Renal pelvis (tissue), 12 donors: ENCODE measurements at places on chromosomes 16 and 17. TPM values are rescaled to one million over a fixed set of nuclear protein-coding genes. Genes with fewer than 3 reads are reported as not detected.

GRCh38 chr17:39643271-39643670 lies 6.3 kb downstream of the STARD3 start:
- DNase-seq, result no peak

- DNase-seq, result no peak
Measured at GRCh38 chr17:51097708-51098446, 22.8 kb downstream of the SPAG9 start.

- no peak for DNase-seq
Measured at GRCh38 chr16:57191056-57191571, 5.0 kb downstream of the RSPRY1 start.

SPATA32 gene
- 0.61 TPM for polyA plus RNA-seq

HOXB7 gene
- polyA plus RNA-seq, result 55.3 TPM

DNA sequence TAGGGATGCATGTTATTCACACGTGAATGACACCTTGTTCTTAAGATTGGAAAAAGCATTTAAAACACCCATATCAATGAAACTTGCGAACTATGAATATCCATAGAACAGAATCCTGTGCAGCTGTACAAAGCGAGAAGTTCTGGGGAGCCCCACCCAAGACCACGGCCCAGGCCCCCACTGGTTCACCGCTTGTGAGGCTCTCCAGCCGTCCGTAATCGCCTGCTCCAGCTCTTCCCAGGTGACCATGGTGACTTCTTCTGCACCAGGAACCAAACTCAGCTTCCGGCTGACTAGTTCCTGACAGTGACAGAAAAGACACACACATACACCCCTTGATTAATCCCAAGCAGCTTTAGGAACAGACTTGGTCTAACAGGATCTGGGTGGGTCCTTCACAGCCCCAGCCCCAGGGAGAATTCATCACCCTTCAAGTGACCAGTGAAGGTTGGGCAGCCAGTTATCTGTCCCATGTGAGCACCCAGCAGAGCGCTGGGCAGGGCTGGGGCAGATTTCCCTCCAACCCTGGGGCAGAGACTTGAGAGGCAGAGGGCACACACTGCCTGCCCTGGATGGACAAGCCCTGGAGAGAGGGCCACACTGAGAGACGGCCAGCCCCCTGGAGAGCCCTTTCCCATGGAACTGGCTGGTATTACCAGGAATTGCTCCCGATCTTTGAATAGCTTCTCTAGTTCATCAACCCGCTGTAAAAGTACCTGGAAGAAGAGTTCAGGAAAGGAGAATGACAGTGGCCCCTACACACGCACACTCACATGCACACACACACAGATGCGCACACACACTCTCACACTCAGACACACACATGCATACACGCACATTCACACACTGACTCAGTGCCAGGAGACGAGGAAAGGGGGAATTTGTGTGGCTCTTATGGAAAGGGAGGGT lies 3.6 kb downstream of the QRICH2 start:
- DNase-seq, result no peak

DNA sequence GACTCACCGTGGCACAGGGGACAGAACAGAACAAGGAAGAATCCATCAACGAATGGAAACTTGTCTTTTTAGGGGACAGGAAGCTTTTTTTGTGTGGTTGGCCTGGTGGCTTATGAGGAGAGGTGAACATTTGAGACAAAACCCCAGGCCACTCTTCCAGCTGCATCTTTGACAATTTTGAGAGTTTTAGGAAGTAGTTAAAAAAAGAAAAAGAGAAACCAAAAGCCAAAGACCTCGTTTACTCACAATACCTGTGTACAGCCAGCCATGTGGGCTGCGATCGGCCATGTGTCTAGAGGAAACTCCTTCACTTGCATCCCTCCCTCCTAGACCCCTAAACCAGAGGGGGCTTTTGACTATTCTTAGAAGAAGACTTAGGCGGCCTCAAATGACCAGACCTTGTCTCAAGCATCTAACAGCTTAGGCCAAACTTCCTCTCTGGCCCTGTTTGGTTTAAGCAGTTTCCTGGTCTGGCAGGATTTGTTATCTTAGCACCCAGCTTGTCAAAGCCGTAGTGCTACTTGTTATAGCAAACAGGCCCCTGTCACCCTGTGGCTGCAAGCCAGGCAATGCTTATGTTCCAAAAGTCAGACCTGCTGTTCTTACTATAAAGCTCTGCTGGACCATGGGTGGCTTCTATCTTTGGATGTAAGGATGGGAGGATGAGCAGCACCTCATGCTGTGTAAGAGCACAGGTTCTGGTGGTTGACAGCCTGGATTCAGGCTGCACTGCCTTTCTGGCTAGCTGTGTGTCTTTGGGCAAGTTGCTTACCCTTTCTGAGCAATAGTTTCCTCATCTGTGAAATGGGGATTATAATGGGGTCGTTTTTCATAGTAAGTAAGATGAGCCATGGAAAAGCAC lies 17.7 kb downstream of the KSR1 start:
- DNase-seq, result no peak

GRCh38 chr16:13229039-13229438 lies 327.6 kb downstream of the SHISA9 start:
- no peak for DNase-seq

DNA sequence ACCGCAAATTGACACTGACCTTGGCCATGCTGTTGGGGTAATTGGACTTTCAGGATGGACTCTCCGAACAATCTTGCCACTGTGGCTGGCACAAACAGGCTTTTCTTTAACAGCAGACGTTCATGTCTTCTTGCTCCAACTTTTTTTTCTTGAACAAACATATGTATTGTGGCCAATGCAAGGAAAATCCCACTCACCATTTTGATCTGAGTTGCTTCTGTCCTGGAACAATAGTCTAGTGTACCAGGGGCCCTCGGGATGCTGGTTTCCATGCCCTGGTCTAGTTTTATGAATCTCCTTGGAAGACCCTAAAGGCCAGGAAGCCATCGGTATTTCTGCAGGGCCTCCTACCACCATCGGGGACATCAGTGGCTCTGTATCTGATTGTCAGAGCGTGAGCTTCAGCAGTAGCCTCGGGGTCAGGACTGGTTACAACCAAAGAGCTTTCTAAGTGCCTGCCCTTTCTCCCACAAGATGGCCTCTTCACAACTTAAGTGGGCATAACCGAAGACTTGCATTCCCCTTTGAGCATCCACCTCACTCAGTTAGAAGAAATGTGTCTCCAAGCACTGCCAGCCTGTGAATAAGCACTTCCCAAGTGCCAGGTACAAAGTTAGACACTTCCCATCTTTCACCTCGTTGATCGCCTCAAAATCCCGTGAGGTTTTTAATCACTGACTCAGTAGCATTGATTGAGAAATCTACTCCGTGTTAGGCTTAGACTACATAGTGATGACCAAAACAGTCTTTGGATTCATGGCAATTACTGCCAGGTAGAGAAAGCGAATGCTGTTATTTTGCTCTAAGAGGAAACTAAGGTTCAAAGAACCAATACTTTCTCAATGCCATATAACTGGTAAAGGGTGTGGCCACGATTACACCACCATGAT lies 87.0 kb upstream of the TBX2 start:
- DNase-seq, result no peak

- DNase-seq, result no peak
Measured at GRCh38 chr17:8145811-8146210, 6.4 kb downstream of the PER1 start.

DNA sequence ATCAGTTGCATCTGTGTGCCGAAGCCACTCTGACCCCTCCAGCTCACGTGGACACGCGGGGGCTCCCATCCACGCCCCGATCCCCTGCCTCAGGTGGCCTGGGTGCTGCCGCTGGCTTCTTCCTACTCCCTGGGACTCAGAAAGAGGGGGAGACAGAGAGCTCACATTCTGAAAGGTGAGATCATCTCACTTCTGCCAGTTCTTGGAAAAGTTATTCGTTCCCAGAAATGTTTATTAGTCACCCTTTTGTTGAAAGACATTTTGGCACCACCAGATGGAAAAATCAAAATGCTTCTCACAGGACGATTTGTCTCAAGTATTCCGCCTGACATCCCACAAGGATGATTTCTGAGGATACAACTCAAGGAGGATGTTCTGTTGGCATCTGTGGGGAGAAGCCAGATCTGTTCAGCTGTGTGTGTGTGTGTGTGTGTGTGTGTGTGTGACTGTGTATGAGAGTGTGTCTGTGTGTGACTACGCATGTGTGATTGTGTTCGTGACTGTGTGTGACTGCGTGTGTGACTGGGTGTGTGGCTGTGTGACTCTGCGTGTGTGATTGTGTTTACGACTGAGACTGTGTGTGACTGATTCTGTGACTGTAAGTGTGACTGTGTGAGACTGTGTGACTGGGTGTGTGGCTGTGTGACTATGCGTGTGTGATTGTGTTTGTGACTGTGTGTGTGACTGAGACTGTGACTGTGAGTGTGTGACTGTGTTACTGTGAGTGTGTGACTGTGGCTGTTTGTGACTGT lies 207.3 kb downstream of the NTN1 start:
- DNase-seq, result no peak

- DNase-seq, result no peak
Measured at GRCh38 chr17:65173284-65173793, 36.2 kb downstream of the RGS9 start.

GRCh38 chr17:76138896-76139752 lies 1.9 kb downstream of the FOXJ1 start:
- no peak for DNase-seq

FLCN gene
- 49.7 TPM for polyA plus RNA-seq

C17orf50 gene
- not detected for polyA plus RNA-seq

GRCh38 chr16:61277849-61278248 lies 758.4 kb downstream of the CDH8 start:
- DNase-seq, result no peak

CSF3 gene
- not detected for polyA plus RNA-seq

GRCh38 chr16:3608069-3608468 lies 3.3 kb downstream of the SLX4 start:
- DNase-seq, result no peak

GRCh38 chr17:4786106-4786511 lies at the start of gene VMO1:
Gene VMO1 (minus strand): TSS chr17:4786364. CDS start chr17:4786352, 12 bp downstream.
- DNase-seq, result no peak

DNA sequence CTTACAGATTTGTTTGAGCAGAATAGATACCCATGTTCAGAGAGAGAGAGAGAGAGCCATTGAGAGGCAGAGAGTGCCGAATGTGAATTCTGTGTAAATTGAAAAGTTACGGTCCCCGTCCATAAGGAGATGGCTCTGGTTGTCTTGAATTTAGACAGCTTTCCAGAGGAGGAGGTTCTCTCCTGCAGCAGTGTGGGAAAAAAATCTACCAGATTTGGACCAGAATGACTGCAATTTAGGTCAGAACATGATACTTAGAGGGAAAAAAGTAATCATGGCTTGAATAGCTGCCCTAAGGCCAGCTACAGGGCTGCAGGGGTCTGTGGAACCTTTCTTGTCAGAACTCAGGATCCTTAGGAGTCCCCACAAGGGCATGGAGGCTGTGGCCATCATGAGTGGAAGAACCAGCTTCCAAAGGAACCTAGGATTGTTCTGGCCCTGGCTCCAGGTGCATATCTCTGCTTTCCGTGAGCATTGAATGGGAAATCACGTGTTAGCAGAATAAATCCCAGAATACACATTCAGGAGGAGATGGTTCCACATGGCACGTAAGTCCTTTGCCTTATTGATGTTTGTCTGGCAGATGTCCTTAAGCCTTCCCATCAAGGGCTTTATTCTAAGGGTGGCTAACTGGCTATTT lies 13.0 kb downstream of the PITPNC1 start:
- DNase-seq, result no peak

DNA sequence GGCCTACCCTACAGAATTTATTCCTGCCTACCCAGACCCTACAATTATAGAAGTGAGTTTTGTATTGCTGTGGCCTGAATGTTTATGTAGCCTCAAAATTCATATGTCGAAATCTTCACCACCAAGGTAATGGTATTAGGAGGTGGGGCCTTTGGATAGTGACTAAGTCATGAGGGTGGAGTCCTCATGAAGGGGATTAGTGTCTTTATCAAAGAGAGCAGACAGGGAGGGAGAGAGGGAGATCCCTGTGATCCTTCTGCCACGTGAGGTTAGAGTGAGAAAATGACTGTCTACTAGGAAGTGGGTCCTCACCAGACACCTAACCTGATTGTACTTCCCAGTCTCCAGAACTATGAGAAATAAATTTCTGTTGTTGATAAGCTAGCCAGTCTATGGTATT lies 981 bp upstream of the DUXB start:
- no peak for DNase-seq

DNA sequence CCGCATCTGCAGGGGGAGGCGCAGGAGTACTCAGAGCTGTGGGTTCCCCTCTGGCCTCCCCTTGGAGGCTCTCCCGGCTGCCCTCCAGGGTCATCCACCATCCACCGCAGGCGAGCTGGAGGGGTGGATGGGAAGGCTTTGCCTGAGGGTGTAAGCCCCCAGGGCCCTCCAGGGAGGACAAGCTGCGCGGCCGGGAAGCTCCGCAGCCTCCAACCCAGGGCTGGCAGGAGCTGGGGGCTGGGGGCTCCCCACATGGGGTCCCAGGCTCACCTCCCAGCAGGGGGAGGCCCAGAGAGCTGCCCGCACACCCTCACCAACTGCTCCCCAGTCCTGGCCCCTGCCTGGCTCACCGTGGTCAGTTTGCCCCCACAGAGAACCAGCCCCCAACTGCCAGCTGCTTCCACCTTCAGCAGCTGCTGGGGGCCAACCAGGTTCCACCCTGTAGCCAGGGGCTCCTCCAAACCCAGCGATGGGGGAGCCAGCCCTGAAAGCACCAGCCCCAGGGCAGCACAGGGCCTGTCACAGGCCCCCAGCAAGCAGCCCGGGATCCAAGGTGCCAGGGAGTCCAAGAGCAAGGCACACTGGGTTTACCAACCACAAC lies 19.8 kb upstream of the CHMP6 start:
- no peak for DNase-seq

DNA sequence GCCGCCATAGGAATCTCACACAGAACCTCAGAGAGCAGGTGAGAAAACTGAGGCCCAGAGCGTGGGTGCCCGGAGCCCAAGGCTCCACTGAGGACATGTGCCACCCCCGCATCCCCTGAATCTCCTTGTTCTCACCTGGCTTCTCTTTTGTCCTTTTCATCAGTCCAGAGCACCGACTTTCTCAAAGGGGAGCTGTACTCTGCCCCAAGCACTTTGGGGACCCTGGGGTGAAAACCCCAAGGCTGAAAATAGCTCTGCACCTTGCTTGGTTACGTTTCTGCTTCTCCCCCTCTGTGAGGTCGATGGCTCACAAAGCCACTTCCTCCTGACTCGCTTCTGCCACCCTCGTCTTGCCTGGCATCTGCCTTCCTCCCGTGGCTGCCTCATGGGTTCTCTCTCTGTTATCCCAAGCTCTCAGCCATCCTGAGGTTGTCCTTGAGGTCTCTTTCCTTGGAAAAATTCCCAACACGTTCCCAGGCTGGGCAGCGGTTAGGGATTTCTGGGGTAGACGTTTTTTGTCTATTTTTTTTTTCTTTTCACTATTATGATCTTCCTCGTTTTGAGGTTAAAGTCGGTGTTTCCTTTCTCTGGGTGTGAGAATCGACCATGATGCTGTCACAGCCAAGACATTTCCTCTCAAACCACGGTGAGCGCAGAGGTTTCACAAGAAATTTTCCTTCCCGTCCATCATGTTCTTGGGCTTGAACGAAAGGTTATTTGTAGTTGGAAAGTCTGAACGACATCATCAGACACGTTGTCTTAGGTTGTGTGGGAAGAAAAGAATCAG lies 37.2 kb downstream of the IRF8 start:
- no peak for DNase-seq
